ENCODE measurements at places on chromosomes 11 and 22. TPM values are rescaled to one million over a fixed set of nuclear protein-coding genes. Genes with fewer than 3 reads are reported as not detected.
A peak's percentile ranks its signal among the peaks of the same experiment; 100 is the strongest.

The FGF19 gene
- 362 TPM for total RNA-seq

DNA sequence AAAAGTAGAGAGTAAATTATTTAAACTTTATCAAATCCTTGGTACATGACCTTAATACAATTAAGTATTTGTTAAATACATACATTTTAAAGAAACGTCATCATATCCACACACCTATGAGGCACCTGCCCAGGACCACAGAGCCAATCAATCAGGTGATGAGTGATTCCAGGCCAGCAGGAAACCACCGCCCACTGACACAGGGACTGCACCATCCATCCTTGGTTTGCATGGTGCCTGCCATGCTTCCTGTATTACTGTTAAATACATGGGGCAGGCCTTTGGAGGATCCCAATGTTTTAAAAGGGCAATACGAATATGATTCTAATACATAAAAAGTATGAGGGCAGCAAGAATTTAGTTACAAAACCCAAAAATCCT lies 7.0 kb upstream of the TBC1D10A start:
- no peak for DNase-seq

DNA sequence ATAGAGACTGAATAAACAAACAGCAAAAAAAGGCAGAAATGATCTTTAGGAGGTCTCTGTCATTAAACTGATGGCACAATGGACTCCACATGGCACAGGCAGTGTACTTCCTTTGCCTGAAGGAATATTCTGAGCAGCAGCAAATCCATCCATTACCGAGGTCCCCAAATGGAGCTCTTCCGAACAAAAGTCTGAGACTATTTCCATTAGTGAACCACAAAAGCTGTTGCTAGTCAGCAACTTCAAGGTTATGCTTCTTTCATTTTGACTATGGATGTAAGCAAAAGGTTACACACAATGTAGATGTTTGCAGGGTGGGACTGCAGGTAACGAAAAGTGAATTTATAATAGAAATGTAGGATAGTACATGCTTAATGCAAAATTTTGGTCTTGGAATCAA lies 14.5 kb downstream of the NARS2 start:
- DNase-seq: no peak

- no peak for DNase-seq
Measured at GRCh38 chr11:115167456-115167855, 336.8 kb downstream of the CADM1 start.

The MMP8 gene
- not detected for total RNA-seq

GRCh38 chr11:110147962-110148709 lies 54.9 kb downstream of the ZC3H12C start:
- no peak for DNase-seq

DNA sequence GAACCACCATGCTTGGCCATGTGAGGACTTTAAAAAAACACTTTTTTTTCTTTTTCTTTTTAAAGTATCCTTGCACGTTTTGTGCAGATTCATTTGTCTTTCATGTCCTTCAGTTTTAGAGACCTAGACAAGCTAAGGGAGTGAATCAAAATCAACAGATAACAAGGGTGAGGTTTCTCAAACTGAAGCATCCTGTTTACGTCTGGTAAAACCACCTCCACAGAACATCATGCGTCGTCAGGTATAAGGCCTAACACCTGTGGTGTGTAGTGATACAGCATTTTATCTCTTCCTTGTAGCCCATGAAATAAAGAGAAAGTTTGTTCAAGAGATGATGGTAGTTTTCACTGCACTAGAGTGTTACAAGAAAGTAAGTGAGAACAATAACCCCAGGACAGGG lies 26.3 kb upstream of the CSF2RB start:
- DNase-seq: no peak

The PKP3 gene
- total RNA-seq: 70.8 TPM

DNA sequence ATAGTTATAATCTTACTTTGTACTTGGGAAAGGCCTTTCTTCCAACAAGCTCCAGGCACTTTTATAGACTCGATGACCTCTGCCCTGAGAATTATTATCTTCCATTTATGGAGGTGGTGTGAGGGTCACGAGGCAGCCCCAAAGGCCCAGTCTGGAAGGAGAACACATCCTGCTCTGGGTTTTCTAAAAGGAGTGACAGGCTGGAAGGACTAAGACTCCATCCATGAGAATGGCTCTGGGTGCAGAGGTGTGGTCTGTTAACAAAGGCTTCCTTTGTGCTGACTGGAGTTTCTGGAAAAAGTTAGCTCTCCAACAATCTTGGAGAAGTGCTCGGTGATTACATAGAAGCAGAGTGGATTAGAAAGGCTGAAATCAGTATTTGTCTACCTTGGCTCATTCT lies 74.7 kb upstream of the SESN3 start:
- no peak for DNase-seq

- DNase-seq: no peak
Measured at GRCh38 chr22:27782088-27782487, 19.5 kb downstream of the MN1 start.

- no peak for DNase-seq
Measured at GRCh38 chr11:66951135-66951534, 7.0 kb downstream of the PC start.

- DNase-seq: no peak
Measured at GRCh38 chr11:123742031-123742723, 717 bp upstream of the ZNF202 start.

The CELSR1 gene
- total RNA-seq: 6.7 TPM

The ARRB1 gene
- 57.7 TPM for total RNA-seq

GRCh38 chr11:133024301-133024700 lies 508.0 kb downstream of the OPCML start:
- no peak for DNase-seq

- no peak for DNase-seq
Measured at GRCh38 chr11:35403765-35404387, 15.5 kb downstream of the SLC1A2 start.

The NUDT8 gene
- 17.8 TPM for total RNA-seq

DNA sequence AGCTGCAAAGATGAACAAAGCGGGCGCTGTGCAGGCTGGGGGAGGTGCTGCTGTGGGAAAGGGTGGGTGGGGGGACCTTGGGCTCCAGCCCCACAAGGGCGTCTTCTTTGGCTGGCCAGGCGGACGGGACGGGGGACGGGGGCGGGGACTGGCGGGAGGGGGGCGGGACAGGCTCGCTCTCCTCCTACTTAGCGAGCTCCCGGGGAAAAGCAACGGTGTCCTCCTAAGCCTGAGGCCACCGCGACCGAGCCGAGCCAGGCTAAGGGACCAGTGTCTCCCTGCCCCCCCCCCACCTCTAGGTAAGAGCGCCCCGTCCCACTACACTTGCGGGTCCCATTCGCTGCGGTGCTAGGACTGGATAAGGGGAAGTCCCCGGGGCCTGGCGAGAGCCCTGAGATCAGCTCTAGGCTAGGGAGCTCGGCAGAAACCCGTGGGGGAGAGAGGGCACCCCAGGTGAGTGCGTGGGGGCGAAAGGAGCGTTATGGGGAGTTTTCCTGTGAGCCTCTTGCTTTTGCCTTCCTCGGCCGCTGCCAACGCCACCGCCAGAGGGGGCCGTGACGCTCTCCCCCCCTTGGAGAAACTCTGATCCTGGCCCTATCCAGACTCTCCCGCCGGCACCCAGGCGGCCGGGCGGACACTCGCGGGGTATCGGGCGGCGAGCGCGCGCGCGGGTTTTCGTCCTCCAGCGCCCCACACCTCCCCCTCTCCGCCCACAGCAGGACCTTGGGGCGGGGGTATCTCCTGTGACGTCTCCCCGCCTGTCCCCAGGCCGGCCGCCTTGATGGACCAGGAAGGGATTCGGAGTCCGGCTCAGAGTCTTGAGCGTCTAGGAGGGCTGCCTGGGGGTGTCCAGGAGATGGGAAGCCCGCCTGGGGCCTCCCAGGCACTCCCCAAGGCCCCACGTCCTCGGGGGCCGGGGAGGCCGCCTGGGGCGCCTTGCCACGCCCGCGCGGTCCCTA lies at the start of gene PHLDB1:
Gene PHLDB1, plus strand, starts transcription at position 215 of the 959 bp plus-strand sequence. CDS start 6,222 bp downstream, outside the sequence.
- DNase-seq: no peak

GRCh38 chr11:69375316-69376154 lies 81.6 kb downstream of the MYEOV start:
- no peak for DNase-seq

GRCh38 chr11:85941380-85941973 lies 86.3 kb downstream of the CCDC83 start:
- DNase-seq: peak; percentile 56

GRCh38 chr11:33864479-33864878 lies 27.4 kb downstream of the LMO2 start:
- no peak for DNase-seq

DNA sequence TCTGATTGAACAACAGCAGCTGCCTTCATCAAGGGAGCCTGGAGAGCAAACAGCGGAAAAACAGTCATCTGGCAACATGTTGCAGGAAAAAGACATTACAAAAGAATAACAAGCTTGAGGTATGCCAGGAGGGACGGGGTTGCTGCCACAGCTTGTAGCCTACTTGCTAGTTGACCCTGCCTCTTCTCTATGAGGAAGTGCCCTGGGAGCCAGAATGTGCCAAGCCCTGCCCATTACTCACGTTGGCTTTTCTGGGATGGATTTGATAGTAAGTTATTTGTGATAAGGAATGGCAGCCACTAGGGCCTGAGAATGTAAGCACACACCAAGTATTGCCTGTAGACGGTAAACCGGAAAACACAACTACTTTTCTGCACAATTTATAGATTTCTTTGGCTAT lies 113.5 kb upstream of the KIRREL3 start:
- DNase-seq: peak; percentile 69

- DNase-seq: peak; percentile 61
Measured at GRCh38 chr22:37284805-37285355, 2.6 kb downstream of the CYTH4 start.

DNA sequence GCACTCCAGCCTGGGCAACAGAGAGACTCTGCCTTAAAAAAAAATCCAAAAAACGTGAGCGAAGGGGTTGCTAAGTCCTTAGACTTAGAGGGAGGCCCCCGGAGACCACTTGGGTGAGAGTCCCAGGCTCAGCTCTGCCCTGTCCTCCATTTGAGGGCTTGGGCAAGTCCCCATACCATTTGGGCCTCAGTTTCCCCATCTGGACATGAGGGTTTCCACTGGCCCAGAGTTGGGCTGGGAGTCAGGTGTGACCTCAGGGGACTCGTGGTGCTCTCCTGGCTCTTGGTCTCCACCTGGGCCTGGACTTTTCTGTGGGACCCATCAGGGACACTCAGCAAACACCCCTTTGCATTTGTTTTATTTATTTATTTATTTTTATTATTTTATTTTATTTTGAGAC lies 35.2 kb upstream of the CSNK1E start:
- DNase-seq: no peak

GRCh38 chr11:1358286-1358685 lies 31.4 kb upstream of the BRSK2 start:
- DNase-seq: peak; percentile 62

The ARL14EP gene
- total RNA-seq: 24.5 TPM

- DNase-seq: no peak
Measured at GRCh38 chr11:104148074-104148473, 15.9 kb downstream of the PDGFD start.

- DNase-seq: no peak
Measured at GRCh38 chr11:114051558-114051957, 8.0 kb upstream of the ZBTB16 start.

GRCh38 chr22:30282616-30283046 lies 6.7 kb downstream of the CASTOR1 start:
- no peak for DNase-seq

The RBM14 gene
- total RNA-seq: 84.5 TPM

The SYT8 gene
- total RNA-seq: 218 TPM

DNA sequence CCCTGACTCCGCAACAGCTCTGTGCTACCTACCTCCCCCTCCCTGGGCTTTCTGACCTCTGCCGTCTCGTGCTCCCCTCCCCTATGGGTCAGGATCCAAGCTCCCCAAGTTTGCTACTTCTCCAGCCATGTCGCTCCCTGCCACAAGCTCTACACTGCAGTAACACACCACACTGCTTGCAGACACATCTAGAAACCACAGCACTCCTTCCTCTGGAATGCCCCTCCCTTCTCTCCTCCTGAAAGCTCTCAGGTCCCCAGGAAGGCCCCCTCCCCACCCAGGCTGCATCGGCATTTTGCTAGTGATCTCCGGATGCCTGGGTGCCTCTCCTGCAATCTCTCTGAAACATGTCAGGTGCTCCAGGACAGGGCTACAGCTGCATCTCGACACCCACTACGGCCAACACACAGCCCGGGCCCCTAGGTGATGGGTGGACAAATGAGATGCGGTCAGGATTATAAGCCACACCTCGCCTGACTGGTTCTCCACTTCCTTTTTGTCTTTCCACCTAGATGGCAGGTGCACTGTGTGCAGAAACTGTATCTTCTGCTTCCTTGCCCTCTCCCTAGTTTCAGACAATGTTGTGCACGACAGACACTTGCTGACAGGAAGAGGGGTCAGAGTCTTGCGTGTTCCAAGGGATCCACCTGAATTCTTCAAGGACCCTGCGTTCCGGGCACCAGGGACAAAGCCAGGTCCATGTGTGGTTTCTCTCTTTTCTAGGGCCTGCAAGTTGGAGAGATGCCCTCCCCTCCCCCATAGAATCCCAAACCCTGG lies 22.9 kb downstream of the RPUSD4 start:
- no peak for DNase-seq

The APOBEC3A gene
- total RNA-seq: not detected

GRCh38 chr11:81874635-81875034 lies 859.0 kb downstream of the FAM181B start:
- no peak for DNase-seq

The PTPRCAP gene
- total RNA-seq: 14.7 TPM

- DNase-seq: no peak
Measured at GRCh38 chr11:315051-315481, 1.2 kb downstream of the IFITM1 start.

The CD59 gene
- 880 TPM for total RNA-seq

DNA sequence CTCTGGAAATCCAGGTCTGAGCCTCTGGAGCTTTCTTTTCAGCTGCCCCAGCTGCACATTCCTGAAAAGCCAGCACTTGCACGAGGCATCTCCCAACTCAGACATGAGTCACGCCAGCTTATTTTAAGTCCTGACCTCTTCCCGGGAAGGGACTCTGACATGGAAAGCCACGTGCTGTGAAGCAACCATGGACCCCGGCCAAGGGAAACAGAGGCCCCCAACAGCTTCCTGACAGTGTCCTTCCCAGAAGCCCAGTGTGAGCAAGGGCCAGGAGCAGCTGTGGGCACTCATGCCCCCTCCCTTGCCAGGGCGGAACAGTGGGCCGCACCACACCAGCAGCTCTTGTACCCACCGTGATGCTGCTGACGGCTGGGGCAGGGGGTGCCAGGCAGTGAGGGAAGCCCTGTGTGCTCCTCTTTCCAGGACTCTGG lies 118.8 kb upstream of the CADM1 start:
- peak; percentile 77 for DNase-seq

- DNase-seq: no peak
Measured at GRCh38 chr22:47357086-47357485, 594.6 kb downstream of the TBC1D22A start.

The LARGE1 gene
- total RNA-seq: 65.6 TPM

- DNase-seq: no peak
Measured at GRCh38 chr11:35290876-35291275, 128.5 kb downstream of the SLC1A2 start.

GRCh38 chr22:37026325-37026724 lies 6.8 kb downstream of the MPST start:
- no peak for DNase-seq

Measured in mucosa of gallbladder (tissue), 1 donor.